ENCODE measurements at places on chromosomes 3 and 15.

DNA sequence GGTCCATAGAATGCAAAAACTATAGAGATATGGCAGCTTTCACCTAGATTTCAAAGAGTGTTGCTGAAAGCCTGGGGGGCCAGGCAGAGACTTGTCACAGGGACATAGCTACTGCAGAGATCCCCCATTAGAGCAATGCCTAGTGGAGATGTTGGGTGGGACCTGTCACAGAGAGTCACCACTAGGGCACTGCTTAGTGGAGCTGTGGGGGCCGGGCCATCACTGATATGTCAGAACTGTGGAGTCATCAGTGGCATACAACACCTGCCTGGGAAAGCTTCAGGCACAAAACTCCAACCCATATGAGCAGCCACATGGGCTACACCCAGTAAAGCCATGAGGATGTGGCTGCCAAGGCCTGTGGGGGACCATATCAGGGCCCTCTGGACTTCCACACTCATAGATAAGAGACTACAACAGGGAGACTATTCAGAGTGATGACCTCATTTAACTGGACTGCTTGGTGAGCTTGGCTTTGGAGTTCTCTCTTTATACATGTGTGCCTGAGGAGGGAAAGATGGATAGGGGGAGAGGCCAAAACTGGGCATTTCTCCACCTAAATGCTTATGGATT lies 176.3 kb downstream of the ZNF621 start:
- DNase-seq: no peak

GRCh38 chr15:89751748-89752147 lies 699 bp upstream of the MESP1 start:
- DNase-seq: no peak

- DNase-seq: no peak
Observed at GRCh38 chr3:87218560-87218959, 8.5 kb upstream of the CHMP2B start.

DNA sequence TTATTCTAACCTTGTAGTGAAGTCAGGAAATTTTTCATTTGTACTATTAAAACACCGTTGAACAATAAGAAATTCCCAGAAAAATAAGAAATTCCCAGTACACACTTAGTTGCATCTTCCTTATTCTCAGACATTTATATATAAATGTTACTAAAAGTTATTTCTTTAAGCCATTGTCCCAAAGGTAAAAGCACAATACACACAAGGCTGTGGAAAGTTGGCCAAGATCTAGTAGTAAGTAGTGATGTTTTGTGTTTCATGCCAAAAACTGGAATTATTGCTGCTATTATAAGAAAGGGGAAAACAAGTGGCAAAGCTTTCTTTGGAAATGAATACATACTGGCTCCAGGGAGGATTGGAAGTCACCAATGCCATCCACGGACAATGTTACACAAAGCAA lies 802.5 kb upstream of the DPPA4 start:
- no peak for DNase-seq

GRCh38 chr15:46525984-46526725 lies 891.3 kb downstream of the SQOR start:
- no peak for DNase-seq

DNA sequence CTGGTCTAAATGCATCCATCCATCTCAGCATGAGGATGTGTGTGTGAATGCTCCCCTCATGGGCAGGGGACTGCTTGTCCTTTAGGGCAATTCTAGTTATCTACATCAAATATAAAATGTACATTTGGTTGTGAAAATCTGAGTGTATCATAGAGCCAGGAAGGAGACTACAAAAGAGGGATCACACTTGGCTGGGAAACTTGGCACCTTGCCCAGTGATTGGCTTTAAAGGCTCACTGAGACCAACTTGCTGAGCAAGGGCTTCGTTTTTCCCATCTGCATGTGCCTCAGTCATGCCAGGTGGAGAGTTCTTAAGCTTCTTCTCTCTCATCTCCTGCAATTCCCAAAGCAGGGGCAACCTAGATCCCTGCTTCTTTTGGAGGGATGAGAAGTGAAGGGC lies 5.2 kb downstream of the CAPN3 start:
- peak; percentile 18 for DNase-seq

DNA sequence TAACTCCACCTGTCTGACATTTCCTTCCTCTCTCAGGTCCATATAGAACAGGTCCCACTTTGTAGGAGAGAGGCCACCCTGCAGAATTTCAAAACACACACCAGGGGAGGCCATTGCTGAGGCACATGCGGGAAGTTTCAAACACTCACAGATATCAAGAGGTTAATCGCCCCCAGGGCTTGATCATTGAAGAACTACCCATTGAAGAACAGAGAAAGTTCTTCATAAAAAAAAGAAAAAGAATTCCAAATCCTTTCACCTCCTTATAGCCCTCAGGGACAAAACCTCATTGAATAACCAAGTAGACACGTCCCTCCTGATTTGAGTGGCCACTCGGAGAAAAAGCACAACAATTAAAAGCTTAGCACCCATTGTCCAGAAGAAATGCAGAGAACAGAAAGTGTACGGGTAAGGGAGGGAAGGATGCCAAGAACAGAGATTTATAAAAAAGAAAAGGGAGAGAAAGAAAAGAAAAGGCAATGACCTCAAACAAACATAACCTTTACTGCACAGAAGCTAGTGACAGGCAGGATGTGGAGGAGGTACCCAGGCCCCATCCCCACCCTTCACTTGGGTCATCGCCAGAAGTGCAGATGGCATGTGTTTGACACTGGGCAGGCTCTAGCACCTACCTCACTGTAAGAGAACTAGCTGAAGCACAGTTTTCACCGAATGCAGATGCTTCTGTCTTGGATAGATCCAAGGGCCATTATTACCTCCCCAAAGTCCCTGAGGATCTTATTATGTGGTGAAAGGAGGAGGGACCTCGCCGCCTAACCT lies 112.3 kb upstream of the HES1 start:
- DNase-seq: no peak

GRCh38 chr3:183560607-183561006 lies 5.1 kb upstream of the KLHL6 start:
- no peak for DNase-seq
